Large intestine (tissue), 12 donors: ENCODE measurements at places on chromosomes 7 and 10.

GRCh38 chr10:81108516-81109199, 571.0 kb downstream of the SH2D4B start:
- no peak for DNase-seq

- no peak for DNase-seq
Observed at GRCh38 chr7:51968461-51968860, 651.9 kb upstream of the COBL start.

DNA sequence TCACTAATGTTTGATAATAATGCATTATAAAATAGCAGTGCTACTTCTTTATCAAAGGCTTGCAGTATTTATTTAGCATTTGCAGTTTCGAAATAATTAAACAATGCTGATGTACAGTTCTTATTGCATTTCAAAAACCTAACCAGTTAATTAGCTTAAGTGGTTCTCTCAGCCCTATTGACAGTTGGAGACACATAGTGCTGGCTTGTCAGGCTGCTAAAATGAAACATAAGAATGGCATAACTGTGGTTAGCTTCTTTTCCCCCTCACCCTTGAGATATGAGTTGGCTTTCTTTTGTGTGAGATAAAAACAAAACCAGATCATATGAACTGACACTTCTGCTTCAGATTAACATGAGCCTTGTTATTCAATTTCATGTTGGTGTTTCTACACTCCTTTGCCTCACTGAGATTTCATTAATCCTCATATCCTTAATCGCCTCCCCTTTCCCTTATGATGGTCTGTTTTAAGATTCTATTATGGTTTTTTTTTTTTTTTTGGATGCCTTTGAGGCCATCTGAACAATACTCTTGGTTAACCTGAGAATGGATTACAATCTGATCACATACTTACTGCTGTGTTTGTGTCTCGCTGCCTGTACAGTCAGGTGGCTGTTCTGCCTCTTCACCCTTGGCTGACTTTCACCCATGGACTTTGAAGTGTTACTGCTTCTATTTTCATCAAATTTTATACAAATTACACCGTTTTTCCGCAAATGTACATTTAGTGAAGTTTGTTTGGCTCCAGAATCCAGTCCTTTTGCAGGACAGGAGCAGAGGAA, 108.0 kb downstream of the SDK1 start:
- no peak for DNase-seq

GRCh38 chr10:77716458-77717317, 79.1 kb upstream of the KCNMA1 start:
- DNase-seq: peak; percentile 1

- DNase-seq: no peak
Observed at GRCh38 chr7:73446682-73447081, 13.1 kb downstream of the FZD9 start.

DNA sequence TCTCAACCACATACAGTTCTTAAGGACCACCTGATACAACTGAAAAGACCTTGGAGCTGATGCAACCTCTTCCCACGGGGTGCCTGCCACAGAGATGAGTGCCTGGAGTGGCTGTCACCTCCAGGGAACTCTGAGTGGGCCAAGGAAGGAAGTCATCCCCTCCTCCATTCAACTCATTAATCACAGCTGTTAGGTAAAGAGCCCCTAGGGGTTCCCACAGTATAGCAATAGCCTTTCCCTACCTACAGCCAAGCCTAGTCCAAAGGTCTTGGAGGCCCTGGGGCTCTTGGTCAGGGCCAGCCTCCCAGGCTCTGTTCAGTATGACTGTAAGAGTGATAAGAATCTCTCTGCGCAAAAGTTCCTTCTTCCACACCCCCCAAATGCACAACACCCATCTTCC, 70.4 kb upstream of the NFE2L3 start:
- peak; percentile 92 for DNase-seq

DNA sequence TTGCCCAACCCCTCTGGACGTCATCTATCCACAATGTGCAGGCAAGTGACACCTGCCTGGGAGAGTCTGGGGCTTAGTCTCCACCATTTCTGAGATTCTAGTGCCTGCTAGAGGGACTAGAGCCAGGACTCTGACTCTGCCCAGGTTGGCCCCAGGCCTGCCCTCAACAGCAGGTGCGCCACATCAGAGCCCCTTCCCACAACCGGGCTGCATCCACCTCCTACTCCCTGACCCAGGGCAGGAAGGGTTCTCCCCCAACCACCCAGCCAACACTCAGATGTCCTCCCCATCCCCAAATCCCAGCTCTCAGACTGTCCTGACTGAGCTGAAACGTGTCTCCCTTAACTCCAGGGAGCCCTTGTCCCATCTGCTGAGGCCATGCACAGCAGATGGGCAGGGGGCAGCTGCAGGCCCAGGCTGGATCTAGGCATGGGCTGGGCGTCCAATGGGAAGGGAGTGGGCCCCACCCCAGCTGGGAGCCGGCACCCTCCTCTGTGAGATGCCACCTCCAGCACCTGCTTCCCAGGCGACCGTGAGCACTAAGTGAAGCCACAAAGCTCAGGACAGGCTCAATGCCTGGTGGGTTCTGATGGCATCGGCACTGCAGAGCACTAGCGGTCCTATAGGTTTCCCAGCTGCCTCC, 49.2 kb downstream of the RASGEF1A start:
- DNase-seq: no peak
